Suppressor macrophage (primary cell): ENCODE measurements at places on chromosomes 13 and 19.

DNA sequence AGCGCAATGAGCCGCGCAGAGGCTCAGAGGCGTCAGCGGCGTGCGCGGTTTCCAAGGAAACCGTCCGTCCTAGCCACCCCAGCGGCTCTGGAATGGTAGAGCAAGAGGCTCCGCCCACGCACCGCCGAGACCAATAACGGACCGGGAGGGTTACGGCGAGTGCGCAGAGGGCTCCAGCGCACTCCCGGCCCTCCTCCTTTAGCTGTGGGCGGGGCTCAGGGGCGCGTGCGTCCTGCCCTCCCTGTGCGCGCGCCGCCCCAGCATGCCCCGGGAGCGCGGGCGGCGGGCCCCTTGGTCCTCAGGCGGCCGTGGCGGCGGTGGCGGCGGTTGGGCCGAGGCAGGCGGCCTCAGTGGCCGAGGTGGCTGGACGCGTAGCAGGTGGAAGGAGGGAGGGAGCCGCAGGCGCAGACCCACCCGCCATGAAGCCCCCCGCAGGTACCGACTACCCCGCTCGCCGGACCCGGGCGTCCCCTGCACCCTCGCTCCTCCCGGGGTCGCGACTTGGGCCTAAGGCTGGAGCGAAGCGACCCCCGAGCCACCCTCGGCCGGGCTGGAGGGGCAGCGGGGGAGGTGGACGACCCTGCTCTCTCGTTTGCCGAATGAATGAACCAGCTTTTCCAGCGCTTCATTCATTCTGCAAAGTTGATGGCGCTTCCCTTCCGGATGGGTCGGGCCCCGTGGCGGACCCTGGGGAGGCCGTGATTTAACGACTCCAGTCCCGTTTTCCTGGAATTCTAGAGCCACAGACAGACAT lies at the start of gene THOP1:
TSS of gene THOP1 (plus strand) at position 260 of the 754 bp plus-strand sequence. CDS start at position 420, 160 bp downstream.
- peak; percentile 100 for DNase-seq

GRCh38 chr19:2394054-2394441 lies 33.3 kb downstream of the TIMM13 start:
- DNase-seq: peak; percentile 34

DNA sequence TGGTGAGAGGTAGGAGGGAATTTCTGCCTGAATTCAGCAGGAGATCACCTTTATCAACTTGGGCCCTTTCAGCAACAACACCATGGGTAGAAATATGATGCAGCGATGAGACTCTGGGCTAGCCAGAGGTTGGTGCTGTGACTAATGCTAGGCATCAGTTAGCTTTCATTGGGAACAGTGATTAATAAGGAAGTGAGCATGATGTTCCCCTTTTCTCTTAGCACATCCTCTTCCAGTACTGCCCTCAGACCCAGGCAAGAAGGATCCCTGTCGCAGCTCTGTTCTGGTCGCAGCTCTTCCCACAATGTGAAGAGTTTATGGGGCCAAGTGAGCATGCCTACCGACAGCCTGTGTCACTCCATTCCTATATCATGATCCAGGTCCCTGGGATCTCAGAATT lies 100.5 kb downstream of the FLT1 start:
- peak; percentile 84 for DNase-seq

GRCh38 chr19:18279516-18280246 lies 1.7 kb downstream of the JUND start:
- DNase-seq: peak; percentile 97

GRCh38 chr13:26695891-26696311 lies 64.7 kb downstream of the GPR12 start:
- no peak for DNase-seq

- no peak for DNase-seq
Observed at GRCh38 chr19:35224681-35225571, 3.6 kb downstream of the FAM187B start.

- peak; percentile 93 for DNase-seq
Observed at GRCh38 chr19:6772028-6772865, at the start of gene VAV1. Gene VAV1 (plus strand): TSS chr19:6772708. CDS start chr19:6772808, 100 bp downstream.

DNA sequence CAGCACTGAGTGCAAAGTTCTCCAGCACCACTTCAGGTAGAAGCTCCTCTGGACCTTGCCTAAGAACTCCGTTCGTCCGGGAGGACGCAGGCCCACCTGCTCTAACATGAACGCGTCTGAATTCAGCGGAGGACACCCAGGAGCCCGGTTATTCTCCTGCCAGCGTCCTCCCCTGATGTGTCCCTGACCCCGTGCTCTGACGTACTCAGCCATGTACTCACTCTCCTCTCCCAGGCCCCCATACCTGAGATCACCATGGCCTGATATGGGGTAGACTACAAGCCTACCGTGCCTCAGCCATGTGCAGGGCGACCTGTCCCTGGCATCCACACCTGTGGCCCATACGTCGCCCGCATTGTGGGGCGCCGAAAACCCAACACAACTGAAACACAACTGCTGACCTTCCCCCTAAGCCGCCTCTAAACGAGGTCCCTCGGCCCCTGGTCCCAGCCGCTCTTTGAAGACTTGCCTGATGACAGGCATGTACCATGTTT lies 744 bp upstream of the ZNF584 start:
- no peak for DNase-seq

DNA sequence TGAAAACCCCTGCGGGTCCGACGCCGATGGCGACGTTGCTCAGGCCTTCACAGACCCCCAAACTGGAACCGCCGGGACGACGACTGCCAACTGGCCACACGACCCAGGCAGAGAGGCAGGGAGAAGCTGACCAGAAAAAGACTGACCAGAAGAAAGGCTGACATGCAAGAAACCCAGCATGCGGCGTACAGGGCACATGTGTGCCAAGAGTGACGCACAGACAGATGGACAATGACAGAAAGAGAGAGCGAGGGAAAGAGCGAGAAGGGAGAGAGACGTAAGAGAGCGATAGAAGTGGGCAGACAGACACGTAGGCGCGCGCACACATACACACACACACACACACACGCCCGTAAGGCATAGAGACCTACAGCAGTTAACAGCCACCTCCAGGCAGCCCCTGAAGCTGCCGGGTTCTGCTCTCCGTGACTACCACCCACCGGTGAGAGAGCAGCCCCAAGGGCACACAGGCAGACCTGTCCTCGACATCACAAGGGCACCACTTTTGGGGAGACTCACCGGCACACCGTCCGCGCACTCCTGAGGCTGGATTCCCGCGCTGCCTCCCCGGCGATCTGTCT lies 67.2 kb upstream of the ZNF527 start:
- DNase-seq: no peak

DNA sequence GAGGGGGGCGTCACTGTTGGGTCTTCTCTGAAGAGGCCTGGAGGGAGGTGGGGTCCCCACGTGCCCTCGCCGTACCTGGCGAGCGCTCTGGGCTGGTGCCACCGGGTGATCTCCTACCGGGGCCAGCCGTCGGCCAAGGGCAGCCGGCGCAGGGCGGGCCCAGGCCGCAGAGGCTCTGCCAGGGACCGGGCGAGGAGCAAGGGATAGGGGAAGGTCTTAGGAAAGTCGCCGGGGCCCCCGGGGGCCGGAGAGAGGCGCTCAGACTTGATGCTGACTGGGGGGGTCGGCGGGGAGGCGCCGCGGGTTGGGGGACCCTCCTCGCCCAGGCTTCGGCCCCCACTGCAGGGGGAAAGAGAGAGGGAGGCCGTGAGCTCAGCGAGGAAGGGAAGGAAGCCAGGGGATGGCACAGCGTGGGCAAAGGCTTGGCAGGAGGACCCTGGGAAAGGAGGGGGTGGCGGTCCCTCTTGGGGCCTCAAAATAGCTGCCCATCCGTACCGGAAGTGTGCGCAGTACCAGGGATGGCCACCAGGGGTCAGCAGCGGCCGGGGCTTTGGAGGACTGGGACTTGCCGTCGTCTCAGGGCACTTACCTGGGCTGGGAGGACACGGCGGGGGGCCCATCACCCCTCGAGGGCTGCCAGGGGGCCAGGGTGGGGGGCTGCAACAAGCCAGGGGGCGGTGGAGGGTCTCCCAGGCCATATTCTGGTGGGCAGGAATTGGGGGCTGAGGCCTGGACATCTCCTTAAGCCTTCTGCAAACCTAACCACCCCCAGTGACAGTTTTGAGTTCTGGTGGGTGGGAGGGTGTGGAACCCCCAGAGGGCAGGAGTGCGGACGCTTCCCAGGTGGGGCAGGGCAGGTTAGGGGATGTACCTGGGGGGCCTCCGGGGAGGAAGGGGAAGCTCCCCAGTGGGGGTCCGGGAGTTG lies 7.7 kb upstream of the TMEM161A start:
- DNase-seq: peak; percentile 85

DNA sequence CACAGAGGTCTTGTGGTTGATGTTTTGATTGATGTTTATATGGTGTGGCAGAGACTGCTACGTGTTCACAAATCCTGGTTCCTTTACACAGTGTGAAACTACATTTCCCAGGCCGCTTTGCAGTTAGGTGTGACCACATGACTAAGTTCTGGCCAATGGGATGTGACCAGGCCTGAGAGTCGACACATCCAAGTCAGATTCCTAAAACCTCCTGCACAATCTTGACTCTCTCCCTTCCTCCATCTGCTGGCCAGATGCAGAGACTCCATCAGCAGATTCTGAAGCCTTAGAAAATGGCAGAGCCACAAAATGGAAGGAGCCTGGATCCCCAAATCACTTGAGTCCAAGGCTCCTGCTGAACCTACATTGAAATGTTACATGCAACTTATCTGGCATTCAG lies 12.6 kb downstream of the CD37 start:
- peak; percentile 26 for DNase-seq

DNA sequence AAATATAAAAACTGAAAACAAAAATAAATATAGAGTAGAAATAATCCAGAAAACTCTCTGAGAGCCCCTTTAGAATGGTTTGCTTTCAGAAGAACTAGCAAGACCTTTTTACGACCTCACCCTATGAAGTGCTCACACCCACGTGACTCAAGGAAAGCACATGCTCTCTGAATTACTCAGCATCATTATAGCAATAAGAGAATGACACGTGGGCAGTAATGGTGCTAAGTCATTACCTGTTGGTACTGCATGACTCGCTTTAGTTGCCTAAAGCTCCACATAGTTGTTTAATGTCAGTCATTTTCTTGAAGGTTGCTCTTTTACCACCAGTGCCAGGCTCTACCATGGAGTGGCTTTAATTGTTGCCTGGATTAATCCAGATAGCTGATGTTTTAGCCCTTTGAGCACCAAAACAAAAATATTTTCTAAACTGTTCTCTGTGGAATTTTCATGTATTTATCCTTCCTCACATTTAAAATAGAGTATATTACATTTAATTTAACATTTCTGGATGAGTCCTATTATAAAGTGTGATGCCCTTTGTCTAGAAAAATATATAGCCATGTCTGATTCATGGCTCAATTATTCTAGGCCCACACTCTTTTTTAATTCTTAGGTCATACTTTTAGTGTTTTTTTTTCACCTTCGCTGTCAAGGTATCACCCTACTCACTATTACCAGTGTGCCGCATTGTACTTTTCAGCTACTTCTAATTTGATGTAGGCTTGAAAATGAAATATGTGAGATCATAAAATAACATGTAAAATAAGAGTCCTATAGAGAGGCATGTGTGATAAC lies 56.8 kb downstream of the THSD1 start:
- peak; percentile 80 for DNase-seq

- no peak for DNase-seq
Observed at GRCh38 chr19:8840708-8841107, 8.5 kb downstream of the MBD3L1 start.

DNA sequence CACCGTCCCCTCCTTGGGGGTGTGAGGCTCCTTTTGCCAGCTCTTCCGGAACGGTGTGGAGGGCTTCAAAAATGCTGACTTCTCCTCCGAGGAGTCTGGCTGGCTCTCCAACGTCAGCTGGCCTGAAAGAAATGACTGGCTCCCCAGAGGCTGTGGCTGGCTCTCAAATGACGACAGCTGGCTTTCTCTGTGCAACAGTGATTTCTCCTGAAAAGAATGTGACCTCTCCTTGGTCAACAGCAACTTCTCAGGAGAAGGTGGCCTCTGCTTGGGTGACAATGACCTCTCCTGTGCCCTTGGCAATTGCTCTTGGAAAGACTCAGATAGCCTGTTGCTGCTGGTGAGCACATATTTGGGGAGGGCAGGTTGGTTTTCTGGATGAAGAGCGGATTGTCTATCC lies 29.2 kb downstream of the ONECUT3 start:
- no peak for DNase-seq

- no peak for DNase-seq
Observed at GRCh38 chr19:3868770-3869456, at the start of gene ZFR2. Gene ZFR2 (minus strand): TSS chr19:3869038. CDS start chr19:3869017, 21 bp downstream.

- no peak for DNase-seq
Observed at GRCh38 chr19:19232261-19232721, 20.5 kb downstream of the NCAN start.

GRCh38 chr13:46686171-46686570 lies 110.8 kb downstream of the ESD start:
- no peak for DNase-seq

DNA sequence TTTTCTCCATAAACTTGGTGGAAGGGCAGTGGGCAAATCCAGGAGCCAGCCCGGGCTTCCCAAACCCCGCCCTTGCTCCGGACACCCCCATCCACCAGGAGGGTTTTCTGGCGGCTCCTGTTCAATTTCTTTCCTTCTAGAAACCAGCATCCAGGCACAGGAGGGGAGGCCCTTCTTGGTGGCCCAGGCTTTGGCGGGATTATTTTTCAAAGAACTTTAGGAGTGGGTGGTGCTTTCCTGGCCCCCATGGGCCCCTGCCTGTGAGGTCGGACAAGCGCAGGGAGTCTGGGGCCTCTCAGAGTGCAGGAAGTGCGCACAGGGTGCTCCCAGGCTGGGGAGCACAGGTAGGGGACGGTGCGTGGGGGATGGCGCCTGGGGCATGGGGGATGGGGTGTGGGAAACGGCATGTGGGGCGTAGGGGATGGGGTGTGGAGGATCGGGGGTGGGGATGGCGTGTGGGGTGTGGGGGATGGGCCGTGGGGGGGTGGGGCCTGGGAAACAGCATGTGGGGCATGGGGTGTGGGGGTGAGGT lies 396 bp downstream of the F7 start:
- no peak for DNase-seq

DNA sequence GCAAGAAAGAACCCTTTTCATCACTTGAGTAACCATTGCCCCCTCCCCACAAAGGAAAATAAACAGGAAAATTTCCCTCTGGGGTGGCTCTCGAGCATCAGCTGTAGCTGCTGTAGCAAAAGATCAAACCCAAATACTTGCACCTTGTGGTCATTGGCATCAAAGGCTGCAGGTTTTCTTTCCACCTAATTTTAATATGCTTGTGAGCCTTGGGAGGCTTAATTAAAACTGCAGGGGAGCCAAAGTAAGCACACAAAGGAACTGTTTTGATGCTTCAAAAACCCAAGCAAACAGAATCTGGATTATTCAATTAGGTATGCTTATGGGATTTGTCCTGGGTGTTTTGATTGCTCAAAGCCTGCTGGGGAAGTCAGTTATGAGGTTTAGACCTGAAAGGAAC lies 119.5 kb downstream of the SHISA2 start:
- DNase-seq: no peak
